Left ventricle myocardium inferior (tissue), 1 donor: ENCODE measurements at places on chromosomes 1 and 21. TPM values are rescaled to one million over a fixed set of nuclear protein-coding genes. Genes with fewer than 3 reads are reported as not detected.
A peak's percentile ranks its signal among the peaks of the same experiment; 100 is the strongest.

ENSA gene
- total RNA-seq: 129 TPM

GCSAML gene
- 0.19 TPM for total RNA-seq

- DNase-seq: no peak
These were observed 3.2 kb upstream of the CCNL2 start for GRCh38 chr1:1402072-1402900.

DNA sequence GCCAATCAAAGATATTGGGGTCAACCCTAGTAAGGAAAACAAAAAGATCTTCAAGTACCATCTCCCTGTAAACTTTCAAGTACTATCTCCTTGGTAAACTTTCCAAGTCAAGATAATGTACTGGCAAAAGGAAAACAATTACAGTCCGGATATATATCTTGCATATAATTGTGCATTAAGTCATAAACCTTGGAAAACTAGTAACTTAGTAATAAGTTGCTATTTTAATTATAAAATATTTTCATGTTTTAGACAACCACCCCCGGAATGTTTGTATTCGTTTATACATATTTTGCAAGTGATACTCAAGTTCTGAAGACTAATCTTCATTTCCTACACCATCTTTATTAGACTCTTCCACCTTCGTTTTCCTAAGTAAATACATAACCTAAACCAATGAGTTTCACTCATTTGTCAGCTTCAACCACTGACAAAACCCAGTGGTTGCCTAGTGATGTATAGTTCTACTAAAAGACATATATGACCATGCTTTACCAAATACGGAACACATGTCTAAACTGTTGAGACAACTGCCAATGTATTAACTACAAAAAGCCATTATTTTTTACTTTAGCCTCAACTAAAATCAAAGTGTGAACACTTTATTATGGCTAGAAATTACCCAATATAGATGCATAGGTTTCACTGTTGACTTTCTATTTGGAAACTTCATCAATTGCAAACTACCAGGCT is 1.7 kb downstream of the AKT3 start:
- no peak for DNase-seq

- DNase-seq: no peak
These were observed 33.6 kb upstream of the F13B start for GRCh38 chr1:197100677-197101076.

DNA sequence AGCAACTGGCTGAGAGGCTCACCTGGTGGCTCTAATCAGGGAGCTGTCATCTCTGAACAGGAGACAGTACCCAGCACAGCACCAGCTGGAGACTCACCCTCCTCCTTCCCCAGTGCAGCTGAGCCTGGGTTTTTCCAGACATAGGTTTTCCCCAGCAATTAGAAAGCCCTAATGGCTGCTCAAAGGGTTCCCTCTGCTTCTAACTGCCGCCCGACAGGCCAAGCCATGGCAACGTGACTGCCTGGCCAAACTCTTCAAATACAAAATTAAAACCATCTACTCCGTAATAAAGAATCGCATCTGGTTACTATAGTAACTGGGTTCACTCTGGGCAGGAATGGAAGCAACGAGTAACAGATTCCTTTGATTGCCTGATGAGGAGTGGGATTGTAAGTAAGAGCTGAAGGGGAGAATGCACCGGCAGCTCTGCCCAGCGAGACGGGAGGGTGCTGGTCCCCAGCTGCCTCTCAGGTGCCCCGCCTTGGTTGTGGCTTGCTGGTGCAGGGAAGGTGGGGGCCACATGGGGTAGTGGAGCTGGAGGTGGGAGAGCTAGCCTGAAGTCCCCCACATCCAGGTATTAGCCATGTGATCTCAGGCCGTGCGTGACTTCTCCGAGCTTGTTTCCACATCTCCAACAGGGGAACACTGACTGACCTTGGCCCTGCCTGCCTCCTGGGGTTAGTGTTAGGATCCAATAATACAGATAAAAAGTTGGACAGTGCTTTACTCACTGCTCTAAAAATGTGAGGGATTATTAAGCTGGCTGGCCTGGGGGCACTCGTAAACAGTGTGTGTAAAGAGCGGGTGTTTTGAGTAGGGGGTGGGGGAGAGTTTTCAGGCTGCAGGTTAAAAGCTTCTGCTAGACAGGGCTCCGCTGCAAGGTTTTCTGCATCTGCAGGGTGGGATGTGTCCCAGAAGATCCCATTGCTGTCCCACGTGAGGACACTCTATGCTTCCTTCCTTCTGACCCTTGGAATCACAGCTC is 94.2 kb downstream of the KCNN3 start:
- DNase-seq: no peak

GRCh38 chr1:33876970-33877650 is 13.2 kb downstream of the HMGB4 start:
- peak; percentile 28 for DNase-seq

GRCh38 chr1:222068937-222069336 is 327.0 kb upstream of the DUSP10 start:
- no peak for DNase-seq

- peak; percentile 42 for DNase-seq
These were observed 71.8 kb downstream of the DISP3 start for GRCh38 chr1:11550664-11551283.
